ENCODE measurements at places on chromosomes 13 and 19. TPM values are rescaled to one million over a fixed set of nuclear protein-coding genes. Genes with fewer than 3 reads are reported as not detected.

- no peak for DNase-seq
Observed at GRCh38 chr19:20278342-20278741, 111.3 kb downstream of the ZNF486 start.

DNA sequence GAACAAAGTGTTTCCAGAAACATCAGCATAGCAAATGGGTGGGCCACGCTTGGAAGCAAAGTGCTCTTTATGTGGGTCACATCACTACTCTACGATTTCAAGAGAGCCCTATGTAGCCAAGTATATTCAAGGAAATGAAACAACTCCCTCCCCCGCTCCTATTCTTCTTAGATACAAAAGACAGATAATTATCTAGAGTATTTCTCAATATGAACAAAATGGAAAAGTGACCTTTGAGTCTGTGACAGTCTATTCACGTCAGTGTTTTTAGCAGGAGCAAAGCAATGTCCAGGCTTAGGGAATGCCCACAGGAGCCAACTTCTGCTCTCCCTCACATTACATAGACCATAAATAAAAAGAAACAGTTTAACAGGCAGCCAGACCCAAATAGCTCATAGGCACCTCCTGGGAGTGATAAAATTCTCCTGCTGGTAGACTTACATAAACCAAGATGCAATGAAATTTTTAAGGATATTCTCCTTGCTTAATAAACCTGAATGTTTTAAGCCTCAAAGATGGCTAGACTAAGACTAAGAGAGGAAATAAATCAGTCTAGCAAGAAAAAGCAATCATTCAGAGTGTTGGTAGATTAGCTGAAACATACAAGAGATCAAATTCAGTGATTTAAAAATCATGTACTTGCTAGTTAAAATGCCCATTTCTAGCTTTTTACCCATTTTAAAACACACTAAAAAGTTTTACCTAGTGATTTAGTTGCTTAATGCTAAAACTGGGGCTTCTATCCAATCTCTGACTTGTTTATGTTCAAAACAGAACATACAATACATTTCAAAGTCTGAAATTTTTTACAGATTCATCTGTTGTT, 182.8 kb downstream of the RGCC start:
- no peak for DNase-seq

DNA sequence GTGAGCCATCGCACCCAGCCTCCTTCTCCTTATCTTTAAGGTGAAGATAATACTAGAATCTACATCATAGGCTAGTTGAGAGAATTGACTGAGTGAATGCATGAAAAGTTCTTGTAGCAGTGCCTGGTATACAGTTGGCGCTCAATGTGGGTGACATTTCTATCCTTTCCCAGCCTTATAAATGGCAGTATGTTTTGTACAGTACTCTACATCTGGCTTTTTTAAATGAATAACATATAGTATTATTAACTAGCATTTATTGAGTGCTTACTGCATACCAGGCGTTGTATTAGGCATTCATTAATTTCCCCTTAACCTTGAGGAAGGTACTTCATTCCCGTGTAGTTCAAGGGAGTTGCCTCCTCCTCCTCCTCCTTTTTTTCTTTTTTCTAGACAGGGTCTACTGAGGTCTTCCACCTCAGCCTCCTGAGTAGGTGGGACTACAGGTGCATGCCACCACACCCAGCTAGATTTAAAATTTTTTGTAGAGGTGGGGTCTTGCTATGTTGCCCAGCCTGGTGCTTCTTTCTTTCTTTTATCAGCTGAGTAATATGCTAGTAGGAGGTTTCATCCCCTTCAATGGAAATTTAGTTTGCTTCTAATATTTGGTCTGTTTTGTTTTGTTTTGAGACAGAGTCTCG, 2.8 kb downstream of the C5AR1 start:
- no peak for DNase-seq

DNA sequence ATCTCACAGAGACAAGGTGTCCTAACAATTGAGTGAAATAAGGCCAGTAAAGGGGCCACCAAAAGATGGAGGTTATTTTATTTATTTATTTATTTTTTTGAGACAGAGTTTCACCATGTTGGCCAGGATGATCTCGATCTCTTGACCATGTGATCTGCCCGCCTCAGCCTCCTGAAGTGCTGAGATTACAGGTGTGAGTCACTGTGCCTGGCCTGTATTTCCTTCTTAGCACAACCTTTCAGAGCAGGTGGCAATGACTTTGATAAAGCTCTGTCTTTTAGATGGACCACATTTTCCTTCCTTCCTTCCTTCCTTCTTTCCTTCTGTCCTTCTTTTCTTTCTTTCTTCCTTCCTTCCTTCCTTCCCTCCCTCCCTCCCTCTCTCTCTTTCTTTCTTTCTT, 11.0 kb upstream of the DOCK6 start:
- DNase-seq, result no peak

DNA sequence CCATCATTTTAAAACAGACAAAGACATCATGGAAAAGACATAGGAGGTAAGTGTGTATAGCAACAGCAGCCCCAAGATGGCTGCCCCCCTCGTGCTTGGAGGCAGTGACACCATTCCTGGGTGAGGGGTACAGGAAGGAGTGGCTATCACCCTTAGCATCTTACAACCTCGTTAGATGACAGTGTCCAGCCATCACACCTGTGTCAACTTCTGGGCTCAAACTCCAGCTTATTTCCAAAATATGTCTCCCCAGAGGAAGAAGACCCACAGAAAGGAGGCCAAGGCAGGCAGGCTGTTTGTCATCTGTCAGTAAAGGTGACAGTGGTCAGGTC, 27.5 kb downstream of the EPS15L1 start:
- no peak for DNase-seq

DNA sequence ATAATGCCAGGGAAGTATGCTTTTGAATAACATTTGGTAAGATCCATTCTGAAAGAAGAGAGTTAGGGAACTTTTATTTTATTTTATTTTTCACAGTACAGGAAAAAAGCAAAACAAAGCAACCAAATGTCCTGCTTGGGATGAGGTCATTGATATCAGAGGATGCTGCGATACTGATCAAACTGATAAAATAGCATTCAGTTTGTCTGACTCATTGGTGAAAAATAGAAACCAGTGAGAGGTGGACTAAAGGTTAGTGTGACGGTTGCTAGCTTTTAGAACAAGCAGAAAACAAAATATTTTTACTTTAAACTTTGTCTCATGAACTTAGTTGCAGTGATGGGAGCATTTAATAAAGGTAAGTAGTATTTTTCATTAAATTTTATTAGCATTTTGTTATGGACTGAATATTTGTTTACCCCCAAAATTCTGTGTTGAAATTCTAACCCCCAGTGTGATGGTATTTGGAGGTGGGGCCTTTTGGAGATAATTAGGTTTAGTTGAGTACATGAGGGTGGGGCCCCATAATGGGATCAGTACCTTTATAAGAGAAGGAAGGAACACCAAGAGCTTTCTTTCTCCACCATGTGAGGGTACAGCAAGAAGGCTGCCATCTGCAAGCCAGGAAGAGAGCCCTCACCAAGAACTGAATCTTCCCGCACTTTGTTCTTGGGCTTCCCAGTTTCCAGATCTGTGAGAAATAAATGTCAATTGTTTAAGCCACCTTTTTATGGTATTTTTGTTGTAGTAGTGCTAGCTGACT, 37.3 kb downstream of the ITGBL1 start:
- DNase-seq, result no peak

DNA sequence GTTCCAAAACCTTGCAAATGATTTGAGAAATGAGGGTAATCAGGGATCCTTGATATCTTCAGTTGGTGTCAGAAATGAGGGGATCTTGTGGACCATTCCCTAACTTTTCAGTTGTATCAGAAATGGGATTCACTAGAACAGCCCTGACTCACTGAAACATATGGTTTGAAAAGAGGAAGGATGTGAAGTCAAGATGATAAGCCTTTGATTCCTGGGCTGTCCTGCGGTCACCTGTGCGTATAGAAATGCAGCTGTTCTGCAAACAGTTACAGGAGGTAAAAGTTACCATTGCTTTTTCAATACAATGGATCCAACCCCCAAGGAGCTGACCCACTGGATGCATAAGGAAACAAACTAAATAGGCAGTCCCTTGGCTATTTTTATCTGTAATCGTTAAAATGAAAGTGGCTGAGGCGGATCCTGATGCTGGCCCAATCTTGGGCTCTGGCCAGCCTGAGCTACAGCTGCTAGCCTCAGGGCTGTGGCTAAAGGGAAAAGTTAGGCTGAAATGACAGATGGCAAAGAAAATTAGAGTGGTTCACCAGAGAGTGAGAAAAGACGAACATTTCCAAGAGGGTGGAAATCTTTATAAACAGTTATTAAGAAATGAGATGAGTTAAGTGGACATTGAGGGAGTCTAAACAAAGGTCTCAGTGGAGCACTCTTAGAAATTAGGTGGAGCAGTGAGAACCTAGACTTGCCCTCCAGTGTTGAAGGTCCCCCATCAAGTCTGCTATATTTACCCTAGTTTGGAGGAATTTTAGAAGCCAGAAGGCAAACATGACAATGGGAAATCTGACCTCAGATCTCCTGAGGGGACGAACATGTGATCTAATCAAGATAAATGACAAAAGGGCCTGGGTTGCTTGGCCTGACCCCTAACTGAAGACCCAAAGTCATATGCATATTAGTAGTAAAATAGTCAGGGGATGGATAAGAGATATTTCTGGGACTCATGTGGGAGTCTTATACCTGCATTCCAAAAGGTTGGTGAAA, 7.6 kb downstream of the SIGLECL1 start:
- no peak for DNase-seq

GRCh38 chr19:45774765-45775164, 5.7 kb upstream of the SIX5 start:
- DNase-seq, result no peak

FFAR2 gene
- not detected for total RNA-seq

STOML3 gene
- not detected for total RNA-seq

TMEM86B gene
- total RNA-seq, result 0.62 TPM

CACNA1A gene
- total RNA-seq, result 0.31 TPM

KASH5 gene
- total RNA-seq, result not detected

RCBTB2 gene
- 4.3 TPM for total RNA-seq

All from G401 (cell line).